A172 (cell line): ENCODE measurements at places on chromosomes 7 and 10. TPM values are rescaled to one million over a fixed set of nuclear protein-coding genes. Genes with fewer than 3 reads are reported as not detected.

DNA sequence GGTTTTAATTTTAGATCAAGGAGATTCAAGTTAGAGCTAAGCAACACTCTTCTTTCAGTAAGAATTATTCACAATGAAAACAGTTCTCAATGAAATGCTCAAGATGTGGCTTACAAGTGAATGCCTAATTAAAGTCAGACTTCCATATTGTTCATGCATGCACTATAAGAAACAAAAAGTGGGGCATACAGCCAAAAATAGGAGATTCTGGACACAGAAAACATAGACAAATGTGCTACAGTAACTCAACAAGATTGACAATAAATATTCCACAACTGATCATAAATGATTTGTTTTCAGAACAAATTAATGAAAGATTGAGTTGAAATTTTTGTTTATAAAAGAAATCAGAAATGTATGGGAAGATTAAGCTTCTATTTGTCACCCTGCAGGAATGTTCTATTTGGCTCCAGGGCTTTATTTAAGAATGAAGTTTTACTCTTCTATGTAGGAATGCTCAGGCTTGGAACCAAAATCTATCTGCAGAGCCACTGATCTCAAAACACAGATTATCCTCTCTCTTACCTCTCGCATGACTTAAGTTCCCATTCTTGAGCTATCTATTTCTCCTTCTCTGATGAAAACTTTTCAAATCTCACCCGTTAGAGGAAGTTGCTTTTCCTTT is 89.0 kb upstream of the PIP4K2A start:
- no peak for DNase-seq

DNA sequence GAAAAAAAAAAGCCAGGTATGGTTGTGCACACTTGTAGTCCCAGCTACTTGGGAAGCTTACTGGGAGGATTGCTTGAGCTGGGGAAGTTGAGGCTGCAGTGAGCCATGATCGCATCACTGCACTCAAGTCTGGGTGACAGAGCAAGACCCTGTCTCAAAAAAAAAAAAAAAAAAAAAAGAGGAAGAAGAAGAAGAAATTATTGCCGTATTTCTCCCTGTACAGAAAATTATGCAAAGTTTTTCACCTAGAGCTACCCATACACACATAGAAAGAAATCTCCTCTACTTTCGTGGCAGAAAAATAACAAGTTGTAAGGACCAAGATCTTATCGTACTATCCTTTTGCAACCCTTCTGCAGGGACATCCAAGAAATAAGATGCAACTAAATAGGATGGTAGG is 25.5 kb downstream of the AKR1B1 start:
- no peak for DNase-seq

GRCh38 chr7:79434098-79434497 is 19.4 kb downstream of the MAGI2 start:
- DNase-seq: peak; percentile 18

DNA sequence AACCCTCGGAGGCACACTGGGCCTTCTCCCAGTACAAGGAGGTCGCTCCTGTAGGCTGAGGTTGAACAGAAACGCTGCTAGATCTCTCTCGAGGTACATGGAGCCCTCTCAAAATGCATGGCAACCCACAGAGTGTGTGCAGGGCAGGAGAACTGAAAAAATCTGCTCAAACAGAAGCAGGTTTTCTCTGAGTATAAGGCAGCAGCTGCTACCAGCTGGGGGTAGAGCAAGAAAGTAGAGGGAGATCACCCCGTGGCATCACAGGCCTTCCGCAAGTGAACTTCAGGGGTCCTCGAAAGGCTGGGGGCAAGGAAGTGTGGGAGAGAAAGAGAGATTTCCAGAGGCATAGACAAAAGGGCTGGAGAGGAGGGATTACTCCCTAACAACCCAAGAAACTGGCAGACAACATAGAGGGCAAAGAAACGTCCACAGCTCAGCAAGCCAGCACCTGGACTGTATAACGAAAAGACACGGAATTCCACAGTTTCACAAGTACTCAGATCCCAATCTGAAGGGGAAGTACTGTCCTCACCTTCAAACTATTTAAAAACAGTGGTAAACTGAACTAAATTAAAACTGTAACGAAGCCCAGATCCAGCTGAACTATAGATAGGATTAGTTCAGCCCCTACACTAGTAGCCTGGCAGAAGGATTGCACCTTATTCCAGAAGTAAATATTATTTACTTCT is 299.2 kb downstream of the IPMK start:
- DNase-seq: no peak

DNA sequence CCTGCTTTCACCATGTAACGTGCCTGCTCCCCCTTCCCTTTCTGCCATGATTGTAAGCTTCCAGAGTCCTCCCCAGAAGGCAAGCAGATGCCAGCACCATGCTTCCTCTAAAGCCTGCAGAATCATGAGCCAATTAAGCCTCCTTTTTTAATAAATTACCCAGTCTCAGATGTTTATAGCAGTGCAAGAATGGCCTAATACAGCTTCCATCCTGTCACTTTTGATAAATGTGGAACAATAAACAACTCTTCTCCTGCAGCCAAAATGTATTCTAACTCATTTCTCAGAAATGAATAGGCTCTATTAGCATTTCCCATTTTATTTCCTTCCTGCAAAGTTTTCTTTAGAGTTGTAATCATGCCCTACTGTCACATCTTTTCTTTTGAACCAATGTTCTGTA is 43.4 kb downstream of the C7orf25 start:
- DNase-seq: no peak

GRCh38 chr7:112501801-112502503 is 21.2 kb downstream of the LSMEM1 start:
- no peak for DNase-seq

- no peak for DNase-seq
Observed at GRCh38 chr7:28330384-28331070, 81.8 kb upstream of the CREB5 start.

- DNase-seq: no peak
Observed at GRCh38 chr7:69620063-69620462, 21.8 kb downstream of the AUTS2 start.

DNA sequence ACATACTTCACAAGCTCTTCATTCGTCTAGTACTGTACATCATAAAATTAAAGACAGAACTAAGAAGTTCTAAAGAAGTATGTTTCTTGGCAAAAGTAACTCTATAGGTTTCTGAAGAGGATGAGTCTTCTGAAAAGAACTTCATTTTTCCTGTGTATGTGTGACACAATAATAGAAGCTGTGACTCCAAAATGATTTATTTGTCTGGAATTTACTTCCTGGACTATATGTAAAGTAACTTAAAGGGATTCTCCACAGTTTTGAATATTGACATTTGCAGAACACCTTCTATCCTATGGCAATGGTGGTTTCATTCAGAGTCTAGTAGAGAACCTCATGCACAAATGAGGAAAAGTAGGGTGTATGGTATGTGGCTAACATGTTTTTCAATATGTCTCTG is 19.8 kb upstream of the CLDN12 start:
- DNase-seq: peak; percentile 61

- DNase-seq: no peak
Observed at GRCh38 chr7:150957133-150958020, 20.7 kb downstream of the KCNH2 start.

- DNase-seq: no peak
Observed at GRCh38 chr10:34544400-34544799, 270.7 kb downstream of the PARD3 start.

- DNase-seq: no peak
Observed at GRCh38 chr10:71075086-71075758, 137.1 kb upstream of the UNC5B start.

DNA sequence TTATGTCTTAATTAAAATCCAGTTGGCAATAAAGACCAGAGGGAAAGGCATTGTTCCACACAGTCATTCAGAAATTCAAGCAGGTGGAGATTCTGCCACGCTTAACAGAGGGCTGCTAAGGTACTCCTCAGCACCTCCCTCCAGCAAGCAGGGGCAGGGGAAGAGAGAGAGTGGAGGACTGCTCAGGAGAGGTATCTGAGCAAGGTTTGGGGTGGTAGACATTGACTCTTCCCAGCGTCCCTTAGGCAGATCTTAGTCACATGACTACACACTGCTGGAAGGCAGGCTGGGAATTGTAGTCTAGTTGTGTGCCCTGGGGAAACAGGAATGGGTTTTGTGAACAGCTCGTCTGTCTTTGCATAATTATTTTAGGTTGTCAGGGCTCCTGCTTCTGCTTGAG is 181.6 kb downstream of the NPSR1 start:
- DNase-seq: no peak

- no peak for DNase-seq
Observed at GRCh38 chr7:33248671-33249070, 119.3 kb downstream of the BBS9 start.

- no peak for DNase-seq
Observed at GRCh38 chr10:43437141-43437870, 395 bp downstream of the ZNF487 start.

- no peak for DNase-seq
Observed at GRCh38 chr7:119959811-119960210, 313.2 kb upstream of the KCND2 start.

The IDI2 gene
- not detected in 2 replicates for total RNA-seq

The PRF1 gene
- total RNA-seq: not detected in 2 replicates

The CDC14C gene
- 0.09 TPM in 1 of 2 replicates, not detected in the other for total RNA-seq

The UNCX gene
- total RNA-seq: not detected in 2 replicates

The FAM20C gene
- total RNA-seq: 27.1 and 30.2 TPM in 2 replicates

The TSPAN33 gene
- total RNA-seq: 11.3 and 12.6 TPM in 2 replicates

The FKBP6 gene
- not detected in 2 replicates for total RNA-seq

The OR2A12 gene
- not detected in 2 replicates for total RNA-seq
